Lower lobe of right lung (tissue), 2 donors: ENCODE measurements at places on chromosomes 1 and 21. TPM values are rescaled to one million over a fixed set of nuclear protein-coding genes. Genes with fewer than 3 reads are reported as not detected.

DNA sequence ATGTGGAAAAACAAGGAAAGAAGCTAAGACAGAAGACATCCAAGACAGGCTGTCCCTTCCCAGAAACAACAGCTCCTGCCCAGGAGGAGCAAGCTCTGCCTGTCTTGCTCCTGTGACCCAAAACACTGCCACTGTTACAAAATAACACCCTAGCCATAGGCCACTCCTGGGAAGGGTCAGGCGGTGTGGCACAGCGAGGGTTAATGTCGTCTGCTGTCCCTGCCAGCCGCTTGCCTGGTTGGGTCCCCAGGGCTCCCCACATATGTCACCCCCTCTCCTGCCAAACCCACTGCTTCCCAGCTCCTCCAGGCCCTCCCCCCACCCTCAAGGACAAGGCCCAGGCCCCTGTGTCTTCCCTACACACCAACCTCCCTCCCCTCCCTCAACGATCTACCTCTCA, 3.9 kb upstream of the NHLH1 start:
- DNase-seq, result no peak

RGS8 gene
- total RNA-seq, result not detected

DNA sequence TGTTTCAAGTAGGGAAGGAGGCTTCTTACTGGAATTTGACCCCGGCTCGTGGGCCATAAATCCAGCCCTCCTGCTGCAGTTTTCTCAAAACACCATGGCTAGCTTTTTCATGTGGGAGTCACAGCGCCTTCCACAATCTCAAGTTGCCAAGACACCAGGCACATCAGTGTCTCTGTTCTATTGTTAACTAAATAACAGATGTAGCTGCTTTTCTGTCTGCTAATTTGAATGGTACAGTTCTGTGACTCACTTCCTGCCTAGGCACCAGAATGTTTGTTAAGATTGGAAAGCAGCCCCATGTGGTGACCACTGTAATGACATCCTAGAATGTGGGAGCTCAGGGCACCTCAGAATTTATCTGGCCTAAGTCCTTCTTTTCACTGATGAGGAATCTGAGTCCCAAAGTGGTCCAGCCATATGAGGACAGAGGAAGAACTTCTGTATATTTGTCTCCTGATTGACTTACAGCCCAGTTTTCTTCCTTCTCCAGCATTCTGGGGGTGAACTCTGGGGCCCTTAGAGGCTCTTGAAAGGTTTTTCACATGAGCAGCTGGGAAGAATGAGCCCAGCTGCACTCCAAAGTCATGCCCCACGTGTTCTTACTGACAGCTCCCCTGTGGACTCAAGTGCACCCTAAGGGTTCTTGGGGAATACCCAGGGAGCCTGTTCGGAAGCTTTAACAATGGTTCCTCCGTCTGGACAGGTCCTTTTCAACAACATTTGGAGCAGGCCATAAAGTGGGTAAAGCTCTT, 27.5 kb downstream of the TRIM45 start:
- DNase-seq, result no peak

DNA sequence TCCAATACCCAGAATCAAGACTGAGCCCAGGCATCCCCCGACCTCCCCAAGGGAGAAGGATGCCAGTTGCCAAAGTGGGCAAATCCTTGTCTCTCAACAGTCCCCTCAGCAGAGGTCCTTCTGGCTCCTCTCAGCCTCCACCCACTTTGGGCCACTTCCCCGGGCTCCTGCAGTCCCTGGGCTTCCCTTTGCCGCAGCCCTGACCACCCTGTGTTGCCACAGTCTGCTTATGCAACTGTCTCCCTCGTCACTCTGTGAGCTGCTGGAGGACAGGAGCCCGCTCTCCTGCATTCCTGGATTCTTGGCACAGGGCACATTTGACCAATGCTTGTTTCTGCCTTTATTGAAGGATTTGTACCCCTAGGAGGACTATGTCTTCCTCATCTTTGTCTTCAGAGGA, 2.9 kb upstream of the LRP8 start:
- peak; percentile 73 for DNase-seq

- DNase-seq, result no peak
Observed at GRCh38 chr1:217943361-217943760, 312.2 kb downstream of the SPATA17 start.

KCNA3 gene
- total RNA-seq, result 19.4 TPM

- DNase-seq, result peak; percentile 52
Observed at GRCh38 chr1:153679337-153680119, 1.0 kb downstream of the NPR1 start.

- DNase-seq, result no peak
Observed at GRCh38 chr1:212423879-212424278, 8.8 kb upstream of the NENF start.

DNA sequence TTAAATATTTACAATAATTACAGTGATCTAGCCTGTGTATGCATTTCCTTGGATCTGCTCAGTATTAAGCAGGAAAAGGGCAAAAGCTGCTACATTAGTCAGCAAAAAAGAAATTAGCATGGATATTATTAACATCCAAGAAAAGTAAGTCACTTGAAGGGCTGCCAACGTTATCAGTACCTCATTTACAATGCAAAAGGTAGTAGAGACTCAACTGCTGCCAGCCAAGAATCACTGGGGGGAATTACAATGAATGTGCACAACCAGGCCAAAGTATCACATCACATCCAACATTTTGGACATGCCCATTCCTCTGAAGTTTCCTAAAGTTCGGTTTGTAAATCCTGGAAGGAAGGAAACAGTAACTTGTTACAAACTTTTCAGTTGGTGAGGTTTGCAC, 1.9 kb downstream of the CNN3 start:
- no peak for DNase-seq

GRCh38 chr1:203054642-203055041, 28.4 kb downstream of the PPFIA4 start:
- DNase-seq, result no peak

- no peak for DNase-seq
Observed at GRCh38 chr1:232923739-232924386, 26.5 kb upstream of the NTPCR start.

DNA sequence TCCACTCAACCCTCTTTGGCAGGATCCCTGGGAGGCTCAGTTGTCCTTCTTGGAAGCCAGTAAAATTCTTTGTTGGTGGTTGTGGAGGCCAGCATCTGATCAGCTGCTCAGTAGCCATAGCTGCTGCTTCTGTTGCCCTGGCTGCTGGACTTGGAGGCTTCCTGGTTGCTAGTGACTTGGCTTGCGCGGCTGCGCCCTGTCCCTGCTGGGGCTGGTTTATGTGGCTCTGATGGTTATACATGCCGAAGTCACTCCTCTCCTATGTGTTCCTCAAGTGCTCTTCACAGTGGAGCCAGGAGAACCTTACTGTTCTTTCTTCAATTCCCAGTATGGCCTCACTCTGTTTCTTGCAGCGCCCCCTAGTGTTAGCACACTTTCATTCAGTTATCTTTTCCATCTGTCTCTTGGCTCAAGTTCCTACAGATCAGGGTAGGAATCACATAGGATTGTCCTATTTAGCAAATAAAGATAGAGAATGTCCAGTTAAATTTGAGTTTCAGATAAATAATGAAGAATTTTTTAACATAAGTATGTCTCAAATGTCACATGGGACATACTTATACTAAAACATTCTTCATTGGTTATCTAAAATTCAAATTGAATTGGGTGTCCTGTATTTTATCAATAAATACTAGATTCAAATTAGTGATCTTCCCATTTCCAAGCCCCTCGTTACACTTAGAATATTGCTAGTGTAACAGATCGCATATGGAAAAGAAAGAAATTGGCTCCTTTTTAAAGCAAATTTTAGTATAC, 176.5 kb downstream of the TGFB2 start:
- peak; percentile 47 for DNase-seq

- DNase-seq, result no peak
Observed at GRCh38 chr1:16420424-16421118, 16.7 kb downstream of the SPATA21 start.

DNA sequence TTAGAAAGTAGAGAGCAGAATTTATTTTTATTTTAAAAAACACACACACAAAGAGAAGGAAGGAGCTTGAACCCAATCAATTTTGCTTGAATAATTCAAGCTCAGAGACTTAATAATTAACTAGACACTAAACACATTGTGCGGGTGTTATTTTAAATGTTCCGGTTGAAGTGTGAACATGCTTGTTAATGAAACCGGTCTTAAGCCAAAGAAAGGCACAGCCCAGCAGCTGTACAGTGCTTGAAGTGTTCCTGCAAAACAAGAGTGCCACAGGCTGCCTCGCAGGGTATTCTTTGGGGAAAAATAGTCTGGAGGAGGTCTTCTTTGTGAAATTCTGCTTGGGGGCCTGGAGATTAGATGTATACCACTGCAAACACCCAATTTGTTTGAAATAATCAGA, 2.2 kb upstream of the CDC42BPA start:
- no peak for DNase-seq

- DNase-seq, result no peak
Observed at GRCh38 chr1:53781654-53782053, 42.7 kb upstream of the GLIS1 start.

EFNA1 gene
- total RNA-seq, result 144 TPM

SFN gene
- 47.5 TPM for total RNA-seq

DNA sequence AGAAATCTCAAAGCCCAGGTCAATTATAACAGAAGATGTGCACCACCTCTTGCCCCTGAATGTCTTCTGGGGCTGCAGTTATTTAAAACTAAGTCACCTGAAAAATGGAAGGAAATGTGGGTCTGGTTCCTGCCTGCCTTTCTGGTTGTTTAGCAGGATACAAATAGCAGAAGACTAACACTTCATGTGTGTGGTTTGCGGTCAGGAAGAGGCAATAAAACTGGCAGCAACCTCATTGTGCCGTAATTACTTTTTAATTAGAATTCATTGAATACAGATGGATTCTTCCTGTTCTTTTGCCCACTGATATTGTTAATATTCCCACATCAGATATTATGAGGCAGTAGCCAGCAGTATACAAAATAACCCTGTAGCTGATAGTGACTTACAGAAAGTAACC, 345.7 kb downstream of the ZNF326 start:
- DNase-seq, result no peak

GRCh38 chr1:86288586-86289147, 107.5 kb downstream of the ODF2L start:
- DNase-seq, result no peak

ABCG1 gene
- 74.9 TPM for total RNA-seq

GRCh38 chr1:162367073-162367472, 9.6 kb downstream of the SPATA46 start:
- DNase-seq, result no peak

GRCh38 chr1:184553845-184554244, 167.0 kb downstream of the C1orf21 start:
- no peak for DNase-seq

DNA sequence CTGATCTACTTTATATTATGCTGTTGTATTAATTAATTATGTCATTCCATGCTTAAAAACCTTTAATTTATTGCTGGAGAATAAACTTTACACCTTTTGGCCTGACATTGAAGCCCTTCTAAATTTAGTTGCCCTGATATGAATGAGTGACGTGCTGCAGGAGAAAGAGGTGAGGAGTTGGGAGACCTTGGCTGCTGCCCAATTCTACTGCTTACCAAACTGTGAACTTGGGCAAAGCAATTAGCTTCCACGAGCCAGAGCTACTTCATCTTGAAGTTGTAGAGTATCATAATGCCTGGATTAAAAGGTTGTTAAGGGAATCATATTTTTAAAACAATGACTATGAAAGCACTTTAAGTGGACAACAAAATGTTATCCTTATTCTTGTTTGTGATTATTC, 126.8 kb upstream of the DEPDC1 start:
- no peak for DNase-seq

- no peak for DNase-seq
Observed at GRCh38 chr1:77513839-77514763, 168.4 kb downstream of the ZZZ3 start.

DNA sequence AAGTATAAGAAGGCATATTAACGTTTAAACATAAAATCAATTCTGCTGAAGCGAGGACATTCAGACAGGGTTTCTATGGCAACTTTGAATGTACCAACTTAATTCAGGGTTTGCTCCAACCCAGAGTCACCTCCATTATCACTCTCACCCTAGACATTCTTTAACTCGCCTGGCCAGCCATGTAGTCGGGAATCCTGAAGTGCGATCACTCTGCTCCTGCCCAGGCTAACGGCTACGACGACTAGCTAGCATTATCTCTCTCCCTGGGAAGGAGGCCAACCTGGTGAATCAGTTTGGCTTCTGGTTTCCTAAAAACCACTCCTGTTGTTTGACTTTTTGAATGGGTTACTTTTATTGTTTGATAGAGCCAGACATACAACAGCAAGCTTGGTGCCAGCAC, 38.9 kb upstream of the ZBTB18 start:
- DNase-seq, result no peak

DNA sequence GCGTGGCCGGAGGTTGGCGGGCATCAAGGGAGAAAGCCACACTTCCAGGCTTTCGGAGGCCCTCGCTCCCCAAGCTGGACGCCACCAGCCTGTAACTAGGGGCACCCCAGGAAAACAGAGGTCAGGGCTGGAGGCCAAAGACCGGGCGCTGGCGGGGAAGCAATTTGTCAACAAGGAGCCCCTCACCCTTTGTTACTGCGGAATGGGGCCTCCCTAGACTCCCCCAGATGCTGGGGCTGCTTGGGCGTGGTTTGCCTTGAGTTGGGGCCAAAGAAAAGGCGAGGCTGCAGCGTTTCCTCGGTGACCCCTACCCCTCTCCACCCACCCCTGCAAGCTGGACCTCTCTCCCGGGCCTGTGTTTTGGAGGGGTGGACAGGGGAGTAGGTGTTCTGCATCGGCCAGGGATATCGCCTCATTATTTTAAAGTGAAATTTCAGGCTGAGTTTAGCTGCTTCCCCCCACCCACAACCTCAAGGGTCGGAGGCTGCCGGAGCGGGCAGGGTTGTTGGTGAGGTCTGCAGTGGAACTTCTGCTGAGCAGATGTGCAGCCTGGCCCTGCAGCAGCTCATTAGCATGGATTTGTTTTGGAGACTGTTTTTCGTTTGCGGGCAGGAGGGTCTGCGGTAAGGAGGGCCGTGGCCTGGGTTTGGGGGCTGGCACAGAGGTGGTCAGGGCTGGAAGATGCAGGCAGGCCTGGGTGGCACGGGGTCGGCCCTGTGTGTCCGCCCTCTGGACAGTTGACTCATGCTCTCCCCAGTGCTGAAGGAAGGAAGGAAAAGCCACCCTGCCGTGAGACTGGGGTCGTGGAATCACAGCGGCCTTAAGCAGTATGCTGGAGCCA, 1.5 kb downstream of the NBL1 start:
- DNase-seq, result no peak

CD101 gene
- total RNA-seq, result 105 TPM

GRCh38 chr1:108121358-108122143, 78.6 kb downstream of the SLC25A24 start:
- no peak for DNase-seq

LCA5L gene
- total RNA-seq, result 3.0 TPM
